ENCODE measurements at places on chromosomes 2 and 18. TPM values are rescaled to one million over a fixed set of nuclear protein-coding genes. Genes with fewer than 3 reads are reported as not detected.

GRCh38 chr2:143729296-143729814 is 600.1 kb downstream of the ARHGAP15 start:
- DNase-seq, result no peak

- no peak for DNase-seq
These were observed 2181.4 kb upstream of the PIK3C3 start for GRCh38 chr18:39773646-39774045.

DNA sequence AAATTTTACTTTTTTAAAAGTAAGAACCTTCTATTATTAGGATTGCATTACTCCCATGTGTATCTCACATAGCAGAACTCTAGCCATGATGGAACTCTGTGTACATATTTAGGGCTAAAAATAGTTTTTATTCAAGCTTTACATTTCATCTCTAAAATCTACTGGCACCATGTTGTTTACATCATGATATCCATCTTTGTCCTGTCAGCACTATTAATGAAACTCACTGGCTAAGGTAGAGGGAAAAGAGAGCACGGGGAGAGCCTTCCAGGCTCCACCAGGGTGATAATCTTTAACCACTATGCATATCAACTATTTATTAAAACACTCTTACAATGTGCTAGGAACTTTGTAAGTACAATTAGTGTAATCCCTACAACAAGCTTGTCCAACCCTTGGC is 34.7 kb downstream of the RAD51AP2 start:
- DNase-seq, result no peak

- no peak for DNase-seq
These were observed 41.9 kb downstream of the KCNJ3 start for GRCh38 chr2:154740361-154740760.

DNA sequence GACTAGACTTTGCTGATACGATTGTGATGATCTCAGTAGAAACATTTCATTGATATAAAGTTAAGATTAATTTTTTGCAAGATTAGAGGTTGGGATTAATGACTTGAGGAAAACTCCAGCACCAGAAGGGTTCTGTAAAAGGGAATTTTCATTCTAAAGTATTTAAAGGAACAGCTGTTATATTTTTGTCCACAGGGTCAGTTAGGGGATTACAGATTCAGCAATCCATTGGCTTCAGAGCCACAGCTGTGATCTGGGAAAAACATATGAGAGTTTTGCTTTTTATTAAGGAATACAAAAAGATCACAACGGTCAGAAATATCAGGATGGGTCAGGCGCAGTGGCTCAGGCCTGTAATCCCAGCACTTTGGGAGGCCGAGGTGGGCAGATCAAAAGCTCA is 19.6 kb upstream of the REV1 start:
- DNase-seq, result no peak

DNA sequence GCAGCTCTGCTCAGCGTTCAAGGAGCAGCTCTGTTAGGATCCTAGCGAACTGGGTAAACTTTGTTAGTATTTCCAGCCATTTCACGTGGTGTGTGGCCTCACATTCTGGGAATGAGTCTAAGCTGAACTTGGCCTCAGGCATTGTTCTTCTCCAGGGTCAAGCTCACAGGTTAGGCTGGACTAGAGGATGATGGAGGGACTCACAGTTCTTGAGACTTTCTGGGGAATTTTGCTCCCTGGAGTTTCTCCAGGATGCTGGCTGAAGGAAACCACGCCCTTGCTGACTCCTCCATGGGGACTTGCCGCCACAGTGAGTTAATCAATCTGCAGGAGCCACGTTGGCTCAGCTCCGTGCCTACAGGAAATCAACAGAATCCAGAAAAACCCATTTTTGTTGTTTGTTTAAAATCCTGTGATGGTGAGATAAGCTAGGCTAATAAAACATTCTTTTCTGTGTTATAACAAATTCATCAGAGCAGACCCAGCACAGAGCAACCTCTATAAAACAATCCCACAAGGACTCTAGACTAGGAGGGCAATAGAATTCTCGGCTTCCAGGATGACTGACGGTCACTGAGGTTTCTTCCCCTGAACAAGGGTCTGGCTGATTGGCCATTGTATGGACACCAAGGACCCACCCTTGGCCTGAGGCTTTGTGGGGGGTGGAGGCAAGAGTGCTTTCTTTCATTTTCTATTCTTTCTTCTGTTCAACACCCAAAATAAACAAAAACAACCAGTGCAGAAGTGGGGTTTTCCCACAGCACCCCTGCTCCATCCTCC is 12.6 kb downstream of the CNDP1 start:
- DNase-seq, result no peak

- DNase-seq, result no peak
These were observed 33.7 kb upstream of the MRPL33 start for GRCh38 chr2:27737676-27738348.

DNA sequence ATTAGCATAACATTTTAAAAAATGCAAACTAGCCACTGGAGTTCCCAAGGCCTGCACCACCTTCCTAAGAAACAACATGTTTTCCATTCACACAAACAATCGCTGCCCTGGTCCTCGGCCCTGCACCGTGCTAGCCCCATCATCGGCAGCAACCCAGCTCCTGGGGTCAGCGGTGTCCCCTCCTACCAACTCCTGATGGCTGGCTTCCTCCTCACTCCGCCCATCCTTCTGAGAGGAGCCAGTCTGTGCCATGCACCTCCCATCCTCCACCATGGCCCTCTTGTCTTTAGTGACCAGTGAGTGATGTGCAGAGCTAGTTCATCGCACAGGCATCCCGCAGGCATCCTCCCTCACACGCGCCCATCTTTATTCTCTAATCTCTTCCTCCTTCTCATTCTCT is 81.9 kb downstream of the LONRF2 start:
- peak; percentile 46 for DNase-seq

- peak; percentile 20 for DNase-seq
These were observed 5.5 kb downstream of the COPS9 start for GRCh38 chr2:240130393-240131195.

DNA sequence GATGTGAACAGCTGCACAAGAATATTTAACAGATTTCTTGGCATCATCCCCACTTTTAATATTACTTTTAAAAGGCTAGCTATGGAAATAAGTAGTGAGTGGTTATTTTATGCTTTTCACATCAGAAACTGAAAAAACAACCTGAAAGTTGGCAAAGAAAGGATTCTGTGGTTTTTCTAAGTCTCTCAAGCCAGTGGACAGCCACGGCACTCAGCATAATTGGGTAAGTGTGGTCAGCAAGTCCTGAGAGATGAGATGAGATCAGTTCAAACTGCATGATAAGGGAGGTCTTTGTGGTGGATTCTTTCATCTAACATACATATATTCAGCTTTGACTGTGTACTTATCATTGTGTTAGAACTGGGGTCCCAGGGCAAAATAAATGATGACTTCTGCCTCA is 105.2 kb downstream of the LYPD6B start:
- no peak for DNase-seq

DNA sequence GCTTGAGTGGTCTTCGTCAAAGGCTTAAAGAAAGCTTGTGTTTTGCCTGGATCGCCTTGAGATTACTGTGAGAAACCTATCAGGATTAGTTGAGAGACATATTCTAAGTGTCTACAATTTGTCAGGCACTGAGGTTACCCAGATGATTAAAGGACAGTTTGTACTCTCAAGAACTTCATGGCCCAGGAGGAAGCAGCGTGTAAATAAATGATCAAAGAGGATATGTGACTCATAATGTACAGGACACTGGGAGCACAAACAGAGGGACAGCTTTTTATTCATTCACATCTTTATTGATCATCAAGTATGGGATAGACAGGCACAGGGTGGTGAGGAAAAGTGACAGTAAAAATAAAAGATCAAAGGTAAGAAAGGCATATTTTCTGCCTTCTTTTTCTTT is 152.6 kb upstream of the FSHR start:
- DNase-seq, result no peak

- no peak for DNase-seq
These were observed 44.9 kb downstream of the ZBTB14 start for GRCh38 chr18:5250603-5251002.

DNA sequence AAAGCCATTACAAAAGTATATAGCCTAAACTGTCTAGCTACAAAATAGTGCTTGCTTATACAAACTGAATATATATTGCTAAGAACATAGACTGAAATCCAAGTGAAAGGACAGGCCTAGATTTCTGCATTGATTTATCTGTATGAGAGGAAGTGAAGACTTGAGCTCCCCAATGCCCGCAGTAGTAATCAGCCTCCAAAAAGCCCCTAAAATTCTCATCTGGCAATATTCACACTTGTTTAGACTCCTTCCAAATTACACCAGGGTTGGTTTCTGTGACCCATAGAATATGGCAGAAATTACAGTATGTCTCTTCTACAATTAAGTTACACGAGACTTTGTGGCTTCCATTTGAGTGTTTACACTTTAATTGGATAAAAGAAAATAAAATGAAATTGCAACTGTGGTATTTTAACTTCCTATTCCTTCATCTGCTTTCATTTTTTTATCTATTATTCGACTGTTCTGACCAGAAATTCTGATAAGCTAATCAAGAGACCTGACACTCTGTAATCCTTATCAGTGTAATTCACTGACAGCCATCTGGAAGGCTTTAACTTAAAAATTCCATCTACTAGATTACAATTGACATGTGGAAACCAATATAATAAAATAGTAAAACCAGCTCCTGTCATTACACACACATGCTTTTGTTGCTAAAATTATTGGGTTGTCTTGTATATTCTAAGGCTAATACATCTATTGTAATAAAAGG is 21.1 kb downstream of the ABCB11 start:
- no peak for DNase-seq

- no peak for DNase-seq
These were observed 100.1 kb upstream of the ARL4C start for GRCh38 chr2:234596696-234597575.

DNA sequence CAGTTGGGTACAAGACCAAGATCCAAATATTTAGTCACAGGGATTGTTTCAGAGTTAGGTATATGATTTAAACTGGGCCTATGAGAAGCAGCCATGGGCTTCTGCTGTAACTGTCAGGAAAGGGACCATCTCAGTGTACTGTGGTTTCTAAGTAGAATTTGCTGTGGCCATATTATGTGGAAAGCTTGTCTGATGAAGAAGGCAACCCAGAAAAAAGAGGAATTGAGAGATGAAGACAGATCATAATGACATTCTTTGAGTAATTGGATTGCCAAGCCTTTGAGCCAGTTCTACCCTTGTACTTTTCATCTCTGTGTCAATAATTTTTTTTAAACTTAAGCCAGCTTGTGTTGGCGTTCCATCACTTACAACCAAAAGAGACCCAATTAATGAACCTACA is 259.6 kb downstream of the NUP35 start:
- no peak for DNase-seq

- no peak for DNase-seq
These were observed 14.6 kb downstream of the CIB4 start for GRCh38 chr2:26626606-26627005.

DNA sequence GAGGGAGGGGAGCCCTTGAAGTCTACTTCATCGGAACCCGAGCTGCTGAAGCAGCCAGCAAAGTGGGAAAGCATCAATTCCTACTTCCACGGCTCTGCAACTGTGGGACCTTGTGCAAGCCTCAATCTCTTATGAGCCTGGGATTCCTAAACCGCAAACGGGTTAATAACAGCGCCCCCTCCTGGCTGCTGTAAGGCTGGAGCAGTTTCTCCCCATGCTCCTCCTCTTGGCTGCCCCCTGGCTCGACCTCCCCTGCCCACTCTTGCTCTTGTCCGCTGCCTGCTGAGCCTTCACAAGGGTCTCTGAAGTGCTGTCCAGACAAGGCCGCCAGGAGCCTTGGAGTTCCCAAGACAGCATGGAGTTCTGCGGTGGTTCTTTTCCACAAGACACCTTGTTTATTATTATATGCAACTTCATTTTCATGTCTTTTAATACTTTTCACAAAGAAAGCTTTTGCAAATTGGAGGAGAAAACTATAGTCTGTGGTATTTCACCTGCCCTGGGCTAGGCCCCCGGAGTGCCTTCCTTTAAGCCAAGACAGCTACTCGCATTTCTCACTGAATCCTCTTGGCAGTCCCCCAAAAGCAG is 157.2 kb downstream of the DDX1 start:
- DNase-seq, result peak; percentile 57

DNA sequence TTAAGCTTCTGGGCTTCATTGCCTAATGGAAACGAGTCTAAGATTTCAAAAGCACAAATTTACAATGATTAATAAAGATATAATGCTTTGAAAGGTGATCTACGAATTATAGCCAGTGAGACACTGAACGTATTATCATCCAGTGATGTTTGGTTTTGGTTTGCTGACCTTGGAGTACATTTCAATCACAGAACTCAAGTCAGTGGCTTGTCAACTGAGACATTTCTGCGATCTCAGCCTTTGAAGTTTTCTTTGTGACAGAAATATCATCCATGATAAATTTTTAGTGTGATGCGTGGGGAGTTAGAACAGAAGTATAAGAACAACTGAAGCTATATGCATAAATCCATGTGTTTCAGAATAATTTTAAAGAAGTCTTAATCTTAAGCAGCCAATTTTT is 263.8 kb downstream of the TCF4 start:
- no peak for DNase-seq

DNA sequence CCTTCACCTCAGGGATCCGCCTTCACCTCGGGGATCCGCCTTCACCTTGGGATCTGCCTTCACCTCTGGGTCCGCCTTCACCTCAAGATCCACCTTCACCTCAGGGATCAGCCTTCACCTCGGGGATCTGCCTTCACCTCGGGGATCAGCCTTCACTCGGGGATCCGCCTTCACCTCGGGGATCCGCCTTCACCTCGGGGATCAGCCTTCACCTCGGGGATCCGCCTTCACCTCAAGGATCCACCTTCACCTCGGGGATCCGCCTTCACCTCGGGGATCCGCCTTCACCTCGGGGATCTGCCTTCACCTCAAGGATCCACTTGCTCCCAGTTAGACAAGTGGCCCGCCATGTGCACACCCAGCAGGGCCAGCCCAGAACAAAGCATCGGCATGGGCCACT is 7.3 kb downstream of the KIF1A start:
- no peak for DNase-seq

- DNase-seq, result no peak
These were observed 425.1 kb upstream of the SYT4 start for GRCh38 chr18:43702399-43702798.

ALK gene
- total RNA-seq, result not detected

DTNA gene
- 208 TPM for total RNA-seq

CAPN14 gene
- 0.16 TPM for total RNA-seq

MTA3 gene
- total RNA-seq, result 21.4 TPM

LYG2 gene
- total RNA-seq, result not detected

C2orf78 gene
- not detected for total RNA-seq

MARCHF7 gene
- 86.5 TPM for total RNA-seq

IL1B gene
- 0.48 TPM for total RNA-seq

KCNF1 gene
- 0.27 TPM for total RNA-seq

PGAP1 gene
- total RNA-seq, result 7.7 TPM

EPB41L5 gene
- 15.7 TPM for total RNA-seq

RGPD3 gene
- total RNA-seq, result 0.08 TPM

GALNT13 gene
- total RNA-seq, result 0.13 TPM

LBH gene
- 208 TPM for total RNA-seq

SPP2 gene
- not detected for total RNA-seq

Measured in cardiac septum (tissue), 1 donor.